Fibroblast of villous mesenchyme (primary cell): ENCODE measurements at places on chromosomes 13 and 19. TPM values are rescaled to one million over a fixed set of nuclear protein-coding genes. Genes with fewer than 3 reads are reported as not detected.

Gene LGALS7B
- not detected in 2 replicates for total RNA-seq

DNA sequence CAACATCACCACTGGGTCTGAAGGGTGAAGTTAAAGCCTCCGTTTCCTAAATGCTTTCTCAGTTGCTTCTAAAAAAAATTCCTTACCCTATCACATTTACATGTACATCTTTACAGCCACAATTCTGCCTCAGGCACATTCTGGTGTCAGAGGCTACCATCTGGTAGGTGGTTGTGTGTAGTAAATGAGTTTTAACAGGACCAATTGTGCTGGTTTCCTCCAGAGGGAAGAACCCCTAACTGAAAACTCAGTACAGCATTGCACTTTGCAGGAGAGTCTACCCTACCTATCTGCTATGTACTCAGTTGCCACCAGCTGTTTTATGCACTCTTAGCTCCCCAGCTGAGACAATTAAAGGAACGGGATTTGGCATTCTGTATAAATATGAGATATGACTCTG is 1576.5 kb downstream of the PCDH9 start:
- no peak for DNase-seq

Gene GCDH
- total RNA-seq: 17.3 and 19.6 TPM in 2 replicates

DNA sequence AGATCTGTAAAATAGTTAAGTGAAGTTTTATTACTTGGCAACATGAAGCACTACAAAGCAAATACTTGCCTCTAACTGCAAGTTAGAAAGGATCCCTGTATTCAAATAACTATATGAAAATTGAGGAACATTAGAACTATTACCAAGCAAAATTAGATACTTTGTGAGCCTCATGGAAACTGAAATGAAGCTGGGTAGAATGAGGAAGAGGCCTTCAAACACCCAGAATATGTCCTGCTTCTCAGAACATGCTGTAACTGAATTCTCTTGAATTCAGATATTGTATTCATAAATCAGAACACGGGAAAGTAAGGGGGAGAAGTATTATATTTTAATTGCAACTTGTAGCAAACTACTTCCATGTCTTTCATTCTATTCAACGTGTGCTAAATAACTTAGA is 947.9 kb downstream of the PCDH17 start:
- DNase-seq: no peak

DNA sequence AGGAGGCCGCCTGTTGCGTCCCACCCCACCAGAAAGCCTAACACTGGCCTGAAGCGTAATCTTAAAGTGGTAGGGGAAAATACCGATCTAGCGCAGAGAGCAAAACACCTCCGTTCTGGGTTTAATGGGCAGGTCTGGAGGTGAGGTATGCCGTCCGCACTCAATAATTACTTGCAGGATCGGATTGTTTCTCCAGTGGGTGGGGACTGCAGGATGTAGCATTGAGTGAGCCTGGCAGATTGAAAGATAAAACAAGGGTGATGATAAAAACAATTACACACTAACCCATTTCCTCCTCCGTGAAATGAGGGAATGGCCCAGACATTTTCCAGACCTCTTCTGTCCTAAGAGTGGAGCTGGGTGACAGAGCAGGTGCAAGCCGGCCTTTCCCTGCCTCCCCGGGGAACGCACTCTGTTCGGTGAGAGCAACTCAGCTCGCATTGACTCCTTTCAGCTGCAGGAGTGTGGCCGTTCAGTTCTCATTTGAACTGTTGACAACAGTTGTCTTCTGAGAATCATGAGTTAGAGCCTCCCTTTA is 110.2 kb upstream of the DOCK9 start:
- no peak for DNase-seq

Gene NLRP5
- not detected in 2 replicates for total RNA-seq

DNA sequence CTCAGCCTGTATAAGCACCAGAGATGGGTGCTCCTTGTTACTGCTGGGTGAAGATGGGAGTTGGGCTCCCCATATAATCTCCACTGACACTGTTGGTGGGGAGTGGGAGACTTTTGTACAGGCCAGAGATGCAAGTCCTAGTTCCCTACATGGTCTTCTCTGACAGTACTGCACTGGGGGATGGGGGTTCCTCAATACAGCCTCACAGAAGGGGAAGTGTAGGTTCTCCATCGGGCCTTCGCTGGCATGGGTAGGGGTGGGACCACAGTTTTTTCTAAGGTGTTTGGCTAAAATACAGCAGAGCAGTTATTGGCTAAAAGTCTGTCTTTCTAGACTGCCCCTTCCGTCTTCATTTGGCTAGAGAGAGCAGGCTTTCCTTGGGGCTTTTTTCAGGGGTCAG is 167.2 kb upstream of the SERP2 start:
- no peak for DNase-seq

DNA sequence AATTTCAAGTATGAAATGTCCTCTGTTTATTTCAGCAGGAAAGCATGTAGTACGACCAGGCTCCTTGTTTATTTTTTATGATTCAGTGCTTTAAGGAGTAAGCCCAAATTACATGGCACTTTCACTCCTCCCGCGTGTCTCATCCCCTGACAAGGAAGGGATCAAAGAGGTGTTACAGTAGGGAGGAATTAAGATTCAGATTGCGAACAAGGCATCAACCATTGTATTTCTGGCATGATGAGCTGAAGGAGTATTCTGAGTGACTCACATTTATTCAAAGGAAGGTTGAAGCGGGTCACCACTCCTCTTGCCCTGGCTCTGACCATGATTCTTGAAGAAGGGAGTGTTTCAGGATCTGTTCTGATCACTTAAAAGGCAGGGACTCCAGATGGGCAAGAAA is 46.1 kb upstream of the CNMD start:
- DNase-seq: no peak

DNA sequence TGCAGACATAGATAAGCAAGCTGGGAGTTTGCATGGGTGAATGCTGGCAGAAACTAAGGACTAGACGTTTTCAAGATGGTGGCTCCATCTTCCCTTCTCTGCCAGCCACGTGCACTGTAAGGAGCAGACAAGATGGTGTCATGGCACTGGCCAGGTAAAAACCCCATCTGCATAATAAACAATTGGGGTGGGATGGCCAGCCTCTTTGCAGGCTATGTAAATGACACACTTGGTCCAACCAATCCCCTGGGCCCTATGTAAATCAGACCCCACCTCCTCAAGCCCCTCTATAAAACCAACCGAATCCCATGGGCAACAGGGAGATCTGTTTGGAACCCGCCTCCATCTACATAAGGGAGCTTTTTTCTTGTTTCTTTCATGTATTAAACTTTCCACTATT is 2.4 kb upstream of the OR7A5 start:
- no peak for DNase-seq

Gene ZNF792
- 5.8 and 6.5 TPM in 2 replicates for total RNA-seq

Gene PGLYRP2
- not detected in 2 replicates for total RNA-seq

GRCh38 chr13:95494082-95494681 is 58.3 kb upstream of the CLDN10 start:
- peak; percentile 65 for DNase-seq

Gene C19orf67
- not detected in 2 replicates for total RNA-seq
